ENCODE measurements at places on chromosomes 11 and 22.

- no peak for DNase-seq
These were observed 2.1 kb upstream of the CLCF1 start for GRCh38 chr11:67375320-67376055.

DNA sequence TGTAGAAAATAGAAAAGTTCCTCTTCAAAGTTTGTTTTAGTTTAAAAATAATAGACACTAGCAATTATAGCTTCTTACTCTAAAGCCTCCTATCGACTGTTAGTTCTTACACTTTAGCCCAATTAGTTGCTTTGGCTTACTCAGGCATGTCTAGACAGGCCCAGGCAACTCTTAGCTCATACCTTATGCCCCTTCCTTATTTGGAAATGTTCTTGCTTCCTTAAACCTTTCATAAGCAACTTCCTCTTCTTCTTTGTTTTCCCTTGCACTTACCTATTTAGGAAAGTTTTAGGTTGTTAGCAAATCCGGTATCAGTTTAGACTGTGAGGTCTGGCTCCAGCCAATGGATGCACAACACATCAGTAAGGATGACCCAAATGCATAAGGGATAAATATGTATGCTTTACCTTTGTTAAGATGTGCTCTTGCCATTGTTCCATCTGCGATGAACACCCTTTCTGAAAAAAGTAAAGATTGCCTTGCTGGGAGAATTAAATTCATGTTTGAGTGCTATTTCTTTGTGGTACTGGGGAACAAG lies 1277.5 kb upstream of the CNTN5 start:
- no peak for DNase-seq

GRCh38 chr22:17387356-17387755 lies 18.1 kb downstream of the CECR2 start:
- DNase-seq: no peak

- DNase-seq: no peak
These were observed 888.5 kb downstream of the NTM start for GRCh38 chr11:132258875-132259274.

GRCh38 chr11:35593143-35593542 lies 25.1 kb upstream of the FJX1 start:
- DNase-seq: no peak

DNA sequence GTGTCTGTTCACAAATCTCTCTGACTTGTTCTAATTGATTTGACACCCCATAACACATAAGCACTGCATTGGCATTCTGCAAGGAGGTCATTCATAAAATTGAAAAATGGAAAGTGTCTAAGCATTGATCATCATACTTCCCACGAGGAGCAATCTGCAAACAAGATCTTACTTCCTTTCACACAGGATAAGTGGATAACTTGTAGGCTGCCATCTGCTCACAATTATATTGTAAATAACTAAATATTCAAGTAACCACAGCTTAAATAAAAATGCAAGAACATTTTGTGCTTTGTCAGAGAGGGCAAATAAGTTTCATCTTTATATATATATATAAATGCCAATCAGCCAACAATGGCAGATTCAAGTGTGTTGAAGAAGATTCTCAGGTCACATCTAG lies 264.8 kb upstream of the ZC3H12C start:
- no peak for DNase-seq

DNA sequence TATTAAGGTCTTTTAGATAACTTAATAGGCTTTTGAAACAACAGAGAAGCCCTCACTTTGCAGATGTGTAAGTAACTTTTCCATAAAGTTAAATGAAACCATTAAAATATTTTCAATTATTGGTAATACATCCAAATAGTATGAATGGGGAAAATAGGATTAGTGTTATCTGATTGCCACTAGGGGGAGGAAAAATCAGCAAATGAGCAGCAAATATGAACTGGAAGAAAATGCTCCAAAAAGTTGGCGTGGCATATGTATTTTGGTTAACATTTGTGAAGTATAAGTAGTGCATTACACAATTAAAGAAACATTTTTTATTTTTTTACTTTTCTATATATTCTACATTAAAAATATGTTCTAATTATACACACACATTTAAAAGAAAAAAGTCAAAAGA lies 259.8 kb upstream of the ANO5 start:
- DNase-seq: no peak

GRCh38 chr11:47512701-47513100 lies 40.2 kb downstream of the CELF1 start:
- DNase-seq: no peak

DNA sequence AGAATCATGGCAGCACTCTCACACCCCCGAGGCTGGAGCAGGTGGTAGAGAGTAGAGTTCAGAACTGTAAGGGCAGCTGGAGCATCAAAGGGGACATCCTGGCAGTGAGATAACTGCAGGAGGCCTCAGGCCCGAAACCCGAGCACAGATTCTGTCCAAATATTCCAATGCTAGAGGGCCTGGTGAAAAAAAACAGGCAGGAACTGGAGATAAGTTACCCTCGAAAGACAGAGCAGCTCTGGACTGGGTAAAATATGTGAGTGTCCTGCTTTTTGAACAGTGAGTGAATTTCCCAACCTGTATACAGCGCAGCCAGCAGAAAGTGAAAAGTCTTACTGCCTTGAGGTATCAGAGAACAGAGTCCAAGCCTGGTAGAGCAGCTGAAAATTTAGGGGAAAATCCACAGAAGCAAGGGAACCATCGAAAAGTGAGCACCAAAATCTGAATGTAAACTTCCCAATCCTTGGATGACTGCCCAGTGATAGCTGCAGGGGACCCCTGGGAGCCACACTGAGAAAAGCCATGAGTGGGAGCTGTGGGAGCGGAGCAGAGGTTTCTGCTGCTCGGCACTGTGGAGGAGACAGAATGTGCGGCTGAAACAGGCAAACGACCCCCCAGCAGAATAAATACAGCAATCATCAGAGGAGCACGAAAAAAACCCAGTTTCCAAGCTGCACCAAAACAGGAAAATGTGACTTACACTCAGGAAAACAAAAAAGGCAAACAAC lies 50.6 kb downstream of the WNT11 start:
- no peak for DNase-seq

- no peak for DNase-seq
These were observed 7.6 kb upstream of the SERPINH1 start for GRCh38 chr11:75554258-75555022.

DNA sequence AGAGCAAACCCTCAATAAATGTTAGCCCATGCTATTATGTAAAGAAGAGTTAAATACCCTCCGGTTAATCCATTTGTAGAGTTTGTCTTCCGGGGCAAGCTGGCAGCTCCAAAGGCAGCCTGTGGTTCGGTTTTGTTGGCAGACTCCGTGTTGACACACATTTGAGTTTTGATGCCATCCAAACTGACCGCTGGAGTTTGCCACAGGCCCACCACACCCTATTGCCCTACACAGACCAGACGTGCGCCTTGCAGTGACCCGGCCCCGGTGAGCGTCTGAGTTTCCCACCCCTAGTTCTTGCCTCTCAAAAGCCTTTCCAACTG lies 25.1 kb downstream of the ELFN2 start:
- DNase-seq: no peak

DNA sequence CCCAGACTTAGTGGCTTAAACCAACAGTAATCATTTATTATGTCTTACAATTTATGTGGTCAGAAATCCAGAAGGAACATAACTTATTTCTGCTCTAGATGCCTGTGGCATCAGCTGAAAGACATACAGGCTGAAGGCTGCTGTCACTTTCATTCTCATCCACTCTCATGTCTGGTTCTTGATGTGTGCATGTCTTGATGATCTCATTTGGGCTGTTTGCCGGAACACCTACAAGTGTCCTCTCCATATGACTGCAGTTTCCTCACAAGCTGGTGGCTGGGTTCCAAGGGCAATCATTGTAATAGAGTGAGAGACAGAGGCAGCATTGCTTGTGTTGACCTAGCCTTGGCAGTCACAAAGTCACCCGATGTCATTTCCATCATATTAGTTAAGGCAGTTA lies 1375.9 kb upstream of the RAG2 start:
- no peak for DNase-seq

DNA sequence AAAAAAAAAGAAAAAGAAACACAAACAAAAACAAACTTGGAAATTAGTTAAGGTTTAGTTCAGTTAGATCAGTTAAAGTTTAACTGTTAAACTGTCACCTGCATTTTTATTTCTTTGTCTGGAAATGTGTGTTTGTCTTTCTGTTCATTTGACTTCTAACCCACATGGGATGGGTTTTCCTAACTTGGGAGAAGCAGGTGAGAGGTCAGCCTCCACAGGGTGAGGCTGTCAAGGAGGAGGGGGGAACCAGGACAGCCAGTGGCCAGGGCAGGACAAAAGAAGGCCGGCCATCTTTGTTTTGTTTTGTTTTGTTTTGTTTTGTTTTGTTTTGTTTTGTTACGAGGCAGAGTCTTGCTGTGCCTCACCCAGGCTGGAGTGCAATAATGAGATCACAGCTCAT lies 13.4 kb upstream of the GCAT start:
- DNase-seq: no peak

- DNase-seq: no peak
These were observed 106.8 kb downstream of the GRAMD1B start for GRCh38 chr11:123536690-123537437.

GRCh38 chr11:109241988-109242536 lies 179.9 kb upstream of the C11orf87 start:
- no peak for DNase-seq

DNA sequence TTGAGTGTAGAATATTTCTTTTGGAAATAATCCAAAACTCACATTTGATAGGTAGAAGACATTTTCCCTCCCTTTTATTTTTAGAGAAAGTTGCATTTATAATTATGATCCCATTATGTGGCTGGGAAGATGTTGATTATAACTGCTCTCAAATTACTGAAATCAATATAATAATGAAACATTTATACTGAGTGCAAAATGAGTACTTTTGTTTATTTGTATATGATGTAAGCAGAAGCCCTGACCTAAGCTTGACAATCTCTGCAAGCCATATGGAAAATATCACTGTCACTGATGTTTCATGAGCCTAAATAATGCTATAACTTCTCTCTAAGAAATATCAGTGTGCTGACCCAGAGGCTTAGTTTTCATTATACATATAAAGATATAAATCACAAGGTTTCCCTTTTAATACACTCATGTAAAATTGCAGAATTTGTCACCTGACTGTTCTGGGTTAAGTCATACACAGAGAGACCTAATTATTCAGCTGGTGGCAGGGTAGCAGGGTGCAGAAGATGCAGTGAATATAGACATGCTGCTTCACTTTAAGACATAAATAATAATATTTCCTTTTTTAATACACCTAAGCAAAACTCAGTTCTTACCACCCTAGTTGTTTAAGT lies 99.2 kb downstream of the BBOX1 start:
- DNase-seq: no peak

- no peak for DNase-seq
These were observed 81.7 kb downstream of the SYN3 start for GRCh38 chr22:32976506-32976905.

DNA sequence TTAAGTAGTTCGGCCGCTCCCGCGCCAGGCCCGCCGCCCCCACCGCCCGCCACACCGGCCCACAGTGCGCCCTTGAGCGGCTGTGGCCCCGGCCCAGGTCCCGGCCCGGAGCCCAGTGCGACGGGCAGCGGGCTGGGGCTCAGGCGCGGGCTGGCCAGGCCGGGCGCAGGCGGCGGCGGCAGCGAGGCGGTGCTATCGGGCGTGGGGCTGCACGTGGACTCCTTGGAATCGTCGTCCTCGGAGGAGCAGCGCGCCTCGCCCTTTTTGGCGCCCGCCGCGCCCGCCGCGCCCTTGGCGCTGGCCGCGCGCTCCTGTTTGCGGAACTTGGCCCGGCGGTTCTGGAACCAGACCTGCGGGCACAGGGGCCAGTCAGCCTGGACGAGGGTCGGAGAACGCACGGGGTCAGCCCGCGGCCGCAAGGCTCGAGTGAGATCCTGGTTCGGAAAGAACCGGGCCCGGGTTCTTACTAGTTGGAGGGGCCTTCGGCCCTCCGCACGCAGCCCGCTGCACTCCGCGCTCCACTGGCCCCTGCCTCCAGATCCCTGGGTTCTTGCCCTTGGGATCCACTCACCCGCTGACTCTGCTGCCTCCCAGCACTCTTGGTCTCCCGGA lies 4.0 kb downstream of the PHOX2A start:
- no peak for DNase-seq

DNA sequence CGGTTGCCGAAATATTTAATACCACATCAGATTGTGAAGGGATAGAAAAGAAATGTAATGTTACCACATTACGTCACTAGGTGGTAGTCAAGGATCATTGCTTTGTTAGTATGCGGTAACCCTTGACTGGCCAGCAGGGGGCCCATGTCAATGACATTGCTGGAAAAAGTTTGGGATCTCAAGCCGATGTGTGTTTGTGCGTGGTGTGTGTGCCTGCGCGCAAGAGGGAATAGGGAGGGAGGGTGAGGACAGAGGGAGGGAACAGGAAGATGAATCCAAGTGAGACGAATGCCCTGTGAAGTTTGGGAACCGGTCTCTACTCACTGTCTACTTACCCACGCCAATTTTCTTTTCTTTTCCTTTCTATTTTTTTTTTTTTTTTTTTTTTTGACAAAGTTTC lies 10.7 kb upstream of the MRGPRX2 start:
- DNase-seq: peak; percentile 38

DNA sequence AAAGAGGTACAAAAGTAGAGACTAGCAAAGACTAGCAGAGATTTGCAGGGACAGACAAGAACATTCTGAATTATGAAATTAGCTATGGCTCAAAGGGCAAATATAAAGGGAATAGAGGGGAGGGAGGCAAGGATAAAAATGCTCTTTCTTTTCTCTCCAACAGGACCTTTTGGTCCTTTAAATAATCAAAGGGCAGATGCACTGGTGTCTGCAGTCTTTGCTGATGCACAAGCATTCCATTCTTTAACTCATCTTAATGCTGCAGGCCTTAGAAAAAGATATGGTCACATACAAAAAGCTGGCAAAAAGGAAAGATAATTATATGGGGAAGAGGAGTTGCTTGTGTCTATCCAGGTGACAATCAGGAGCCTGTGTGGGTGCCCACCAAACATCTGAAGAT lies 53.6 kb upstream of the SC5D start:
- no peak for DNase-seq

- DNase-seq: no peak
These were observed 25.7 kb upstream of the GAL start for GRCh38 chr11:68658661-68659060.

DNA sequence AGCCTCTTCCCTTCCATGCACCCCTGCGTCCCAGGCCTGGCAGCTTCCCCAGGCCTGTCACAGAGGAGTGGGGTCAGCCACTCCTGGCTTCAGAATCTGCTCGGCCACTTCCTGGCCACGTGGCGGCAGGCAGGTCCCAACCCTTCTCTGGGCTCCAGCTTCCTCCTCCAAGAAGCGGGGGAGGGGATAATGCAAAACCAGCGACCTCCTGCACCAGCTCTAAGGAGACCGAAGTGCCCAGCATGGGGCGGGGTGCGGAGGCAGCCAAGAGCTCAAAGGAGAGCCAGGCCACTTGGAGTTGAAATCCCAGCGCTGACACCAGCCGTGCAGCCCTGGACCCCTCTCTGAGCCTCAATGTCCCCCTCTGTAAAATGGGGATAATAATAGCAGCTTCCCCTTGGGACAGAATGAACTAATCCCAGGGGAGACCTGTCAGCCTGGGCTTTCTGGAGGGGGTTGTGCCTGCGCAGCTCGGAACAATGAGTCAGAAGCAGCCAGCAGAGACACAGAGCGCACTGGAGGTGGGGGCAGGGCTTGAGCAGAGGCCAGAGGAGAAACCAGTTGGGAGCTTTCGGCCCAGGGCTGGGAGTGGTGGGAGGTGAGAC lies 22.8 kb upstream of the PICK1 start:
- DNase-seq: no peak

GRCh38 chr11:30342736-30343166 lies 19.8 kb downstream of the ARL14EP start:
- DNase-seq: peak; percentile 96
